ENCODE measurements at places on chromosomes 2 and 18.

DNA sequence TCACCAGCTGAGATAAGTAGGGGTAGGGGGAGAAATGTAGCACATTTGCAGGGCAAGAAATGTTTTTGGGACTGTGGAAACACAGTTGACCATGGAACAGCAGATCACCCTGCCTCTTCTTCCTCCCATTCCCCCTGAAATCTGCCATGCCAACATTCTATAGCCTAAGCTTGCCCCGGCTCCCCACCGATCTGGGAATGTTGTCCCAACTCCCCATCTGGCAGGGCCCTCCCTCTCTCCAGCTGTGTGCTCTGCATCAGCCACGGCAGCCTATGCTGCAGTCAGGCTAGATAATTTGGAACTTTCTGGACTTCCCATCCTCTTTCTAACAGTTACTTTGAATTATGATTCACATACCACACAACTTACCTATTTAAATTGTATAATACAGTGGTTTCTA is 425.1 kb upstream of the RAB6C start:
- no peak for DNase-seq

DNA sequence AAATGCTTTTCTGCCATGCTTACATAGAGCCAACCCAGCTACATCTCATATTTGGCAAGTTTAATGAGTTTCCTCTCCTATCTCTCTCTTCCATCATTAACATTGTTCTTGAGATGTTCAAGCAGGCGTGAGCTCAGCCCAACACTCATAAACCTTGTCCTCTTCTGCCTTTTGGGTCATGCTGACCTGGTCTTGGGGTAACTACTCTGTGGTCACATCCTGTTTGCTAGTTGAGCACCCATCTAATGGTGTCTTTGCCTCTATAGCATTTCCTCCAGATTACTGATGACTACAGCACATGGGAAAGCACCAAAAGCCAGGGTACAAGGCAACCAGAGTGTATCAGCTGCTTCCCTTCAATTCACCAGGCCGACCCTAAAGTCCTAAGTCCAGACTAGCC is 366.9 kb upstream of the HNRNPA3 start:
- DNase-seq: no peak

DNA sequence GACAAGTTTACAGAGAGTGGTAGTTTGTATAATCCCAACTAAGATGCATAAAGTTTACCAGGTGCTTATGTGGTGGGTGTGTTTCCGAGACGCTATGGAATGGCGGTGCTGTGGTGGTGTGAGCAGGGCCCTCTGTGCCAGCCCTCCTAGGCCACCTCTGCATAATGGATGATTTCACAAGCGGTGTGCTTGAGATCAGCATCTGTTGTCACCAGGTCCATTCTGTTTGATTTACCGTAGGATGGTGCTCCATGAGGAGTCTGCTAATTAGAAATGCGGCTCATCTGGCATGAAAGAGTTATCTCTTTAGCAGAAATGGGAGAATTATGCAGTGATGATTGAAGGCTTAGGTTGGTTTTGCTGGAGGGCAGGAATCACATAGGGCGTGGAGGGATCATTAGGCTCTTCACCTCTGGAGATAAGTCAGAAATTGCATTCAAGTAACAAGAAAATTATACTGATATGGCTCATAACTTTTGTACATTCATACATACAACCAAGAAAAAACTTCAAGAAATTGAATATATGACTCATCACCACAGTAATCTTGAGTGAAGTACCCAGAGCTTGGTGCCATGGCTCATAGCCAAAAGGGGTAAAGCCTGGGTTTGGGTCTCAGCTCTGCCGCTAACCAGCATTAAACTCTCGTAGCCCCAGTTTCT is 41.4 kb downstream of the CRIM1 start:
- DNase-seq: no peak

GRCh38 chr2:232438951-232439757 is 16.8 kb upstream of the ALPI start:
- no peak for DNase-seq

DNA sequence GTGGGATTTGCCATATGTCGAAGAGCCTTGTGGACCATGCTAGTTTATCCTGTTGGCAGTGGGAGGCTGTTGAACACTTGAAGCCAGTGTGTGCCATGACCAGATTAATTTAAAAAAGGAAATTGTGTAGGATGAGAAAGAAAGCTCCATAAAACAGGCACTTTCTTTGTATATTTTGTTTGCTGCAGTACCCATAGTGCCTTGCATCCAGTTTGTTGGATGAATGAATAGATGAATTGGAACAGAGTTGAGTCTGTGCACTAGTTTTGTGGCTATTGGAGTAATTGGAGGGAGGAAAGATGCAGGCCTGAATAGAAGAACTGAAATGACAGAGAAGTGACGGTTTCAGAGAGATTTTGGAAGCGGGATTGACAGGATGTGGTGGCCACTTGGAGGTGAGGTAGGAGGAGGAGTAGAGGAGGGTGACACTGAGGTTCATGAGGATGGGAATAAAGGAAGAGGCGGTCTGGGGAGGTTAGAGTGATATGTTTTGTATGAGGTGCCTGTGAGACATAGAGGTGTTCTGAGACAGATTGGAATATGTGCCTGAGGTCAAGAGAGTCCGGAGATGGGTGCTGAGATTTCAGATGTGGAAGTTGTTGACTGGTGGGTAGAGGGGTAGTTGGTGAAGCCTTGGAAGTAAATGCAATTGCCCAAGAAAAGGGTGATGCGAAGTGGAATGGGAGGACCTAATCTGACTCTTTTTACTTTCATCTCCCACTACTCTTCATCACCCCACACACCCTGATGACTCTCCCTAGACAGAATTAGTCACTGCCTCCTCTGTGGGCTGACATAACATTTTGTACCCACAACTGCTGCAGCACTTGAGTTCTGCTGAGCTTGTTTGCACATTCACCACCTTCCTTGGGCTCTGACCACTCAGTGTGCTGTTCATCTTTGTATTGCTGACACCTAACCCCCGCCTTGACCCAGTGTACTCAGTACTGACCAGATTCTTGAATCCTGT is 5.1 kb downstream of the DGUOK start:
- no peak for DNase-seq

DNA sequence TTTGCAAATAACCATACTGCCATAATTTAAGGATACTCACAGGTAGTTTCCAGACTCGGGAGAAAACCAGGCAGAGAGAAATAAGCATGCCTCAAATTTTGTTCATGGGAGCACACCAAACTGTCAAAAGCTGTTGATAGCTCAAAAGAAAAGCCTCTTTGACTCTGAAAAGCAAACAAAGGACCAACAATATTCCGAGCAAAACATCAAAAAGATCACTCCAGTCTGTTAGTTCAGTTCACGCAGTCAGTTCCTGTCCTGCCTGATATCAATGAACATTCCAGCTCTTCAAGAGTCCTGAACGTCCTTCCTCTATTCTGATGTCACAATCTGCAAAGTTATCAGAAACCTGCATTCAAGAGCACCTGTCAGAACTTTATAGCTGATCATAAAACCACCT is 78.7 kb downstream of the RRM2 start:
- DNase-seq: no peak

DNA sequence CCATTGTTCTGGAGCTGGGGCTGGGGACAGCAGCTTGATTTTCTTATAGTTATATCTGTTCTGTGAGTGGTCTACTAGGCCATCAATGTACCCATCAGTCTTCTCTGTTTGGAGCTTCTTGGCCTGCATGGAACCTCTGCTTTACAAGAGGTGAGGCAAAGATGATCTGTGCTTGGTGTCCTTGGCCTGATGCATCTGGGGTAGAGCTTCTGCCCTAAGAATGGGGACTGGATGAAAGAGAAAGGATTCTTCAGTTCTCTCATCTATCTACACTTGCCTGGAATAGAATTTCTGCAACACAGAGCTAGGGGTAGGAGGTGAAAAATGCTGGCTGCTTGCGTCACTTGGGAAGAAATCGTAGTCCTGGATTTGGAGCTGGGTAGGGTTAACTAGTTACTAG is 46.2 kb downstream of the ACSL3 start:
- DNase-seq: no peak

All from omental fat pad (tissue), 4 donors.